ENCODE measurements at places on chromosomes 3 and 15.

DNA sequence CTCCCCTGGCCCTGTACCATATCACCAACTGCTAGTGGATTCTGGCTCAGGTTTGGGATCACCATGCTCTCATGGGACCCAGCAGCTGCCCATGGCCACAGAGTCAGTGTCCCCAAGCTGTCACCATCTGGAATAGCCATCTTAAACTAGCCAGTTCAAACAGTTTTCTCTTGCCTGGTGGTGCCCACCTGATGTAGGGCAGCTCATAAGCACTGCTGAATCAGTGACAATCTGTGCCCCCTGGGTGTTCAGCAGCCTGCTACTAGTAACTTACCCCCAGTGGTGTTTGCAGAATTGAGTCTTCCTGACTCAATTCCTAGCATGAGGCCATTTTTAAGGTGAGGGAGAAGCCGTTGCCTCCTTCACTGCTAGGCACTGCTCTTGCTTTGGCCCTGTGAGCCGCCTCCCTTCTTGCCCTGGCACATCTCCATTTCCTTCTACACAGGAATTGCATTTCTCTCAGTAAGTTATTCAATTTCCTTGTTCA, 7.9 kb downstream of the RPSA start:
- peak; percentile 37 for DNase-seq

GRCh38 chr15:98744506-98744905, 96.2 kb downstream of the IGF1R start:
- DNase-seq = no peak

GRCh38 chr3:113211330-113212149, at the start of gene BOC:
TSS of gene BOC (plus strand) at chr3:113211557. CDS start at chr3:113249803, 38,246 bp downstream.
- DNase-seq = peak; percentile 57

- DNase-seq = peak; percentile 95
Measured at GRCh38 chr3:197394464-197395321, 96.3 kb upstream of the DLG1 start.

- no peak for DNase-seq
Measured at GRCh38 chr3:57234613-57235575, 7.4 kb downstream of the APPL1 start.

DNA sequence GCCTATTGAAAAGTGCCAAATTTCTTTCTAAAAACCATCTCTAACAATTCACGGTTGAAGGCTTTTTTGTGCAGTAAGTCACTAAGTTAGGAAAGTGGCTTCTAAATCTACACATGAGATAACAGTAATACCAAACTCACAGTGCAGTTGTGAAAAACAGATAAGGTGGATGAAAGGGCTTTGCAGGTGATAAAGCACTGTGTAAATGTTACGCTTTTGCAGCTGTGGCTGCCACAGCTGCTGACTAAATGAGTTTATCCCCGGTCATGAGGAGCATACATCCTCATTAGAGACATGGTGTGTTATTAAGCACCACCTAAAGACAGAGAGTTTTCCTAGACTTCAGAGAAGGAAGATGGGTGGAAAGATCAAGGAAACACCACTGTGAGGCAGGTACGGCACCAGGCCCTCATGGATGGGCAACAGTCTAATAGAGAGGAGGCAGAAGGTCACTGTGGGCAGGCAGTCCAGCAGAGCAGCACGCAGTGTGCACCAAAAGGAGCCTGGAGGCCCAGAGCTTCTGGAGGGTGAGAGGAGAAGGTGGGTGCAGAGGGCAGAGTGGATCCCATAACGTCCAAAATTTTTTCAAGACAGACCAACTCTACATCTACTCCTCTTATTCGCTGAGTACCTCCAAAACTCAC, 68.5 kb downstream of the FMN1 start:
- no peak for DNase-seq

All from kidney tubule cell (primary cell).